ENCODE measurements at places on chromosomes 16 and 17.
A peak's percentile ranks its signal among the peaks of the same experiment; 100 is the strongest.

DNA sequence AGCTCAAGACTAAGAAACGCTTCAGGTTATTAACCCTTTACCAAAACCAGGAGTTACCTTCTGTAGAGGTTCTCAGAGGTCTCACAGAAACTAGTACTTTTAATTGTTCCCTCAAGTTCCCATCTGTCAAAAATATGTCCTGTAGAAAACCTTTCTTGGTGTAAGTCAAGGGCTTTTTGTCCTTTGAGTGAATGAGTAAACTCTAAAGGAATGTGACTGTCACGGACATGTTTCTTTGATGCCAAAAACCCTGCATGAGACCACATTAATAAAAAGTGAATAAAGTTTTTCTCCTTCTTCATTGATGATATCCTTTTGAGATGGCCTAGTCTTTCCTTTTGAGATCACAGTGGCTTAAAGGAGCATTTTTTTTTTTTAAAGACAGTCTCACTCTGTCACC is 102.9 kb downstream of the NLK start:
- no peak for DNase-seq

- no peak for DNase-seq
Observed at GRCh38 chr16:86452451-86452850, 57.9 kb upstream of the FOXF1 start.

GRCh38 chr17:50304781-50305404 is 30.6 kb downstream of the TMEM92 start:
- no peak for DNase-seq

DNA sequence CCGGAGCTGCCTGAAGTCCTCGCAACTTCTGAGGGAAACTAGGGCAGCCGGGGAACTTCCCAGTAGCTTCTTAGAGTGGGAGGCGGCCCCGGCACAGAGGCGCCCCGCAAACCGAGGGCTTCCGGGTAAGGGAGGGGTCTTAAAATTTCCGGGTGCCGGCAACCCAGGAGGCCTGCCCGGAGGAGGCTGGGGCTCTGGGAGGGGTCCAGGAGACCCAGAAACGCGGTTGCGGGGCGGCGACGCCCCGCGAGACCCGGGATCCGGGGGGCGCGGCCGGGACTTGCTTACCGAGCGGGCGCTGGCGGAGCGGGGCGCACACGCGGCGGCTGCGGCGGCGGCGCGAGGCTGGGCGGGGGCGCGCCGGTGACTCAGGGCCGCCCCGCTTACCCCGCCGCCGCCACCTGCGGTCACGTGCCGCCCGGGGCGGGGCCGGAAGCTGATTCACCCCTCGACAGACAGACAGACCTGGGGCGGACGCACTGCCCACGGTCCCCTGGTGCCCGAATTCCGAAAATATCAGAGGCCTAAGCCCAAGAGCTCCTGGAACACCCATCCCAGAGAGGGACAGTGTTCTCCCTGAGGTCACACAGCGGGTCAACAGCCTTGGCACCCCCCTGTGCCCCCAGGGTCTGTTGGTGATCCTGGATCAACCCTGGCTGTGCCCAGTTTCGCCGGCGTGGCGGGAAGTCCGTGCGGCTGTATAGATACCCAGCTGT is at the start of gene FAM83G:
Gene FAM83G (minus strand): TSS at position 344 of the 716 bp plus-strand sequence. CDS start 723 bp downstream, outside the sequence.
- peak; percentile 85 for DNase-seq

DNA sequence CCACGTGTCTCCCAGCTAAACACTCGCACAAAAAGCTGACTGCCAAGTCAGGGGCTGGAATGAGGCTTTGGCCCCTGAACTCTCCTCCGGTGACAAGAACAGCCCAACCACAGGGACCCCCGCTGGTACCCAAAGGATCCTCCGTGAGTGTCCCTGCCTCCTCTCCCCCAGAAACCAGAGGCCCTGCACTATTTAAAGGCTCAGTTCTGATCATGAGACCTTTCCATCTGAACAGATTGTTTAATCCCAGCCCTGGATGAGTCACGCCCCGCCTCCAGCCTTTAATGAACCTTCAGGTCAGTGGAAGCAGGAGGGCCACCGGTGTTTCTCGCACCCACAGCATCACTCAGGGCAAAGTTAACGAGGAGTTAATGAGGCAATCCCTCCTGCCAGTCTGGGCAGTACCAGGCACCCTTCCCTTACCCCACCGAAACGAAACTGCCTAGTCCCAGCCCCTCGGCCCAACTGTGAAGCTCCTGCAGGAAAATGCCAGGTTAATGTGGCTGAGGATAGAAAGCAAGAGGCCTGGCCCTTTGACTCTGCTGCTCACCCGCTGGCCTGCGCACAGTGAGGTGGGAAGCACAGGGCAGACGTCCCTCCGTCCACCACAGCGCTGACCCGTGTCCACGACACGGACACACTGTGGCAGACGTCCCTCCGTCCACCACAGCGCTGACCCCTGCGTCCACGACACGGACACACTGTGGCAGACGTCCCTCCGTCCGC is 32.4 kb downstream of the TIMM22 start:
- no peak for DNase-seq

Data from CD4-positive, alpha-beta T cell treated with Interferon gamma for 1 hour (primary cell).